ENCODE measurements at places on chromosomes 2 and 18.

DNA sequence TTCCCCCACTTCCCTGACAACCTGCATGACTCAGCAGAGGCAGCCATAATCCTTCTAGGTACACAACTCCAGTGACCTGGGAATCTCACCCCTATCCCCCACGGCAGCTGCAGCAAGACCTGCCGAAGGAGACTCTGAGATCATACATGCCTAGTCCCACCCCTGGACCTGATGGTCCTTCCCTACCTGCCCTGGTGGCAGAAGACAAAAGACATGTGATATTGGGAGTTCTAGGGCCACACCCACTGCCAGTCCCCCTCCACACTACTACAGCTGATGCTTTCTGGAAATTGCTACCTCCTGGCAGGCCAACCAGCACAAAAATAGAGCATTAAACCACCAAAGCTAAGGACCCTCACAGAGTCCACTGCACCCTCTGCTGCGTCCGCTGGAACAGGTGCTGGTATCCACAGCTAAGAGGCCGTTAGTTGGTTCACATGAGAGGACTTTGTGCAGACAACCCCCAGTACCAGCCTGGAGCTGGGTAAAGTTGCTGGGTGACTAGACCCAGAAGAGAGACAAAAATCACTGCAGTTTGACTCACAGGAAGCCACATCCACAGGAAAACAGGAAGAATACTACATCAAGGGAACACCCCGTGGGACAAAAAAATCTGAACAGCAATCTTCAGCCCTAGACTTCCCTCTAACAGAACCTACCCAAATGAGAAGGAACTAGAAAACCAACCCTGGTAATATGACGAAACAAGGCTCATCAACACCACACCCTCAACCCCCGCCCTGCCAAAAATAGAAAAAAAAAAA lies 12.5 kb downstream of the MARCO start:
- no peak for DNase-seq

DNA sequence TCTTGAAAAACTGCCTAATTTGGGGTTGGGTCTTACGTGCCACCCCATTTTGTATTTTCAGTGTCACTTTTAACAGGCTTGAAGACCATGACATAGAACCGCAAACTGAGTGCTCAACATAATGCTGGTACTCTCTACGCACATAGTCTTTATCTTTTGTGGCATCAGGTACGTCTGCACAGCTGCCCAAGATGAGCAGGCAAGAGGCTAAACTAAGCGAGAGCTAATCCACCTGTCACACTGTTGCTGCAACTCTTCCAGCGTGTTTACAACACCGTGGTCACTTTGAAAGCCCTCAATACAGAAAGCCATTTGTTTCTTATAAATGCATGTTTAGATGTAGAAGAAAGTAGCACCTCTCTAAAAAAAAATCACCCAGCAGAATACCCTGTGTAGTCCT lies 270.0 kb upstream of the TCF4 start:
- DNase-seq = no peak

DNA sequence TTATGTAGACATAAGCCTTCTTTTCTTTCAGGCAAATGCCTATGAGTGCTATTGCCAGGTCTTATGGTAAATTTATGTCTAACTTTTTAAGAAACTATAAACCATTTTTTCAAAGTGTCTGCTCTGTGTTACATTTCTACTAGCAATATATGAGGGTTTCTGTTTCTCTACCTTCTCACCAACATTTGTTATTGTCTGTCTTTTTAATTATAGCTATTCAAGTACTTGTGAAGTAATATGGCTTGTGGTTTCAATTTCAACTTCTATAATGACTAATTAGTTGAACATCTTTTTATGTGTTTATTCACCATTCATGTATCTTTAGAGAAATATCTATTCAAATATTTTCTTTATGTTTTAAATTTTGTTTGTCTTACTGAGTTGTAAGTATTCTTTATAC lies 213.1 kb upstream of the MC4R start:
- no peak for DNase-seq

GRCh38 chr18:36917907-36918306 lies 89.0 kb downstream of the KIAA1328 start:
- DNase-seq = no peak

DNA sequence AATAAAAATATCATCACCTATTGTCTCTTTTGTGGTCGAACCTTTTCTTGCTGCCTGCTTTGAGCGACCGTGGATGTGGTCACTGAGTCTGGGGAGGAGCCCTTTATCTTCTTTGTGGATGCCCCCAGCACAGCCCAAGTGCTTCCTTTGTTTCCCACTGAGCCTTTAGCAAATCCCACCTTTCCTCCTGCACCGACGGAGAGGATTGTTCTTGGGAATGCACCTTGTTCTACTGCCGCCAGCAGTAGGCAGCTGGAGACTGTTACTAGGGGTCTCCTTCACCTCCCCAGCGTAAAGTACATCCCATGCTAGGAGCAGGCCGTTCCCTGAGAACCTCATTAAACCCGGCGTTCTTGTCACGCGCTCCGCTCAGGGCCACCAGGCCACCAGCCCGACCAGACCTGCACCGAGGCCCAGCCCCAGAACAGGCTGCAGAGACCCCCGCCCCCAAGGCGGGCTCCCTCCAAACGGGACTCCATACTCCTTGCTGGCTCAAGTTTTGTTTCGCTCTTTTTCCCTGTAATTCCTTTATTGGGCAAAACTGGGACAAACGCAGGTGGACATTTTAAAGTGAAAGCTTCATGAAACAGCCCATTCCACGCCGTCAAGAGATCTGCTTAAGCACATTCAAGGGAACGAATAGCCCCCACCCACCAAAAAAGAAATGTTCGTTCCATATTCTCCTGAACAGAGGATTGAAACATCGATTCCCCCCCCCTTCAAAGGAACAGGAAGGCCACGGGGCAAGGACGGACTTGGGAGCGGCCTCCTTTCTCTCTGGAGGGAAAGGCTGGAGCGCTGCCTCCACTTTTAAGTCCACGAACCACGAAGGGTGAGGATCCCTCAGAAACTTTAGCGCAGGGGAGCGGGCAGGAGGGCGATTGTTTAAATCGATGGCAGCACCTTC lies 1.1 kb upstream of the MAT2A start:
- DNase-seq = peak; percentile 65

All from right atrium auricular region (tissue), 2 donors.